ENCODE measurements at places on chromosomes 2 and 18. TPM values are rescaled to one million over a fixed set of nuclear protein-coding genes. Genes with fewer than 3 reads are reported as not detected.

- DNase-seq: no peak
These were observed 19.4 kb upstream of the NFE2L2 start for GRCh38 chr2:177283906-177284305.

GRCh38 chr2:109066501-109066900 lies 62.5 kb upstream of the SH3RF3 start:
- DNase-seq: no peak

DNA sequence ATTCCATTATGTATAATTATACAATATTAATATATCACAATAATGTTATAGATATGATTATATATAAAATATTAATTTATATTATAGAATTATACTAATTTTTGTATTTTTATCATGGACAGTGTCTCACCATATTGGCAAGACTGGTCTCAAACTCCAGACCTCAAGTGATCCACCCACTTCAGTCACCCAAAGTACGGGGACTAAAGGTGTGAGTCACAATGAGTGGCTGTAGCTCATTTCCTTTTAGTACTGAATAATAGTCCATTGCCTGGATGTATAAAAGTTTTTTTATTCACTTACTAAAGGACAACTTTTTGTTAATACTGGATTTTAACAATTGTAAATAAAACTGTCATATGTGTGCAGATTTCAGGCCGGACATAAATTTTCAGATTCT lies 417.6 kb upstream of the LINC00305 start:
- DNase-seq: no peak

DNA sequence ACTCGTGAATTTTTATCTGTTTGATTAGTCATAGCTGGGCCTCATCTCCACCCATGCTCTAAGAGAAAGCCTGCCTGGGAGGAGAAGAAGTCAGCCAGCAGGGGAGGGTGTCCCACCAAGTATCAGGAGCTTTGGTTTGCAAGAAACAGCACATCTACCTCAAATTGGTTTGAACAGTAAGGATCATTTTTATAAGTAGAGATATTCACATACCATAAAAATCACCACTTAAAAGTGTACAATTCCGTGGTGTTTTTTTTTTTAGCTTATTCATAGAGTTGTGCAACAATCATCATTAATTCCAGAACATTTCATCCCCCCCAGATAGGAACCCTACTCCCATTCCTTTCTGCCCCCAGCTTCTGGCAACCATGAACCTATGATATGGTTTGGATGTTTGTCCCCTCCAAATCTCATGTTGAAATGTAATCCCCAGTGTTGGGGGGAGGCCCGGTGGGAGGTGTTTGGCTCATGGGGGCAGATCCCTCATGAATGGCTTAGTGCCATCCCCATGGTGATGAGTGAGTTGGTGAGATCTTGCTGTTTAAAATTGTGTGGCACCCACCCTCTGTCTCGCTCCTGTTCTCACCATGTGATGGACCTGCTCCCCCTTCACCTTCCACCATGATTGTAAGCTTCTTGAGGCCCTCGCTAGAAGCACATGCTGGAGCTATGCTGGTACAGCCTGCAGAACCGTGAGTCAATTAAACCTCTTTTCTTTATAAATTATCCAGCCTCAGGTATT lies 36.2 kb upstream of the HS6ST1 start:
- no peak for DNase-seq

- DNase-seq: no peak
These were observed 95.4 kb upstream of the CYP20A1 start for GRCh38 chr2:203143391-203143790.

DNA sequence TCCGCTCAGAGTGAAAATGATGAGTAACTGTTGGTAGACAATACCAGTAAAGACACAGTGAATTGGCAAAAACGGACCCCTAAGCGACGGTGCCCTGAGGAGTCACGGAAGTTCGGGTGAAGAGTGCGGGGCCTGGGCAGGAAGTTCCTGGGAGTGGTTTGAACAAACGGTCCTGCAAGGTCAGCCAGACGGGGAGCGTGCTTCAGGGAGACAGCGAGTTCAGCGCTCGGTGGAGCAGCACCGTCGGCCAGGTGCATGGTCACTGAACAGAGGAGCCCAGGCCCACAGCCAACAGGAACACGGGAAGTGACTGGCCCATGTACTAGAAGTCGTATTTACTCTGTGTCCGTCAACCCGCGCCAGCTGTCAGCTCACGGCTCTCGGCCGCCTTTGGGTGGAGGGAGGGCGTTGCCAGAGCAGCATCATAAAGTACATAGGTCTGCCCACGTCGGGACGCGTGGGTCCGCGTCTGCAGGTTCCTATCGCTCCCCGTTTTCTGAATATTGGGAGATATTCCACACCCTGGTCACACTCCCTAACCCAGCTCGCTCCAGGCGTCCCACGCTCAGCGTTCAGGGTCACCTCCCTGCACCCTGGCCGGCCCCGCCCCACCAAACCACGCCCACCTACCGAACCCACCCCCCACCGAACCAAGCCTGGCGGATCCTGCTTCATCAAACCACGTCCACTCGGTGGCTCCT lies 75.6 kb upstream of the UXS1 start:
- peak; percentile 59 for DNase-seq

DNA sequence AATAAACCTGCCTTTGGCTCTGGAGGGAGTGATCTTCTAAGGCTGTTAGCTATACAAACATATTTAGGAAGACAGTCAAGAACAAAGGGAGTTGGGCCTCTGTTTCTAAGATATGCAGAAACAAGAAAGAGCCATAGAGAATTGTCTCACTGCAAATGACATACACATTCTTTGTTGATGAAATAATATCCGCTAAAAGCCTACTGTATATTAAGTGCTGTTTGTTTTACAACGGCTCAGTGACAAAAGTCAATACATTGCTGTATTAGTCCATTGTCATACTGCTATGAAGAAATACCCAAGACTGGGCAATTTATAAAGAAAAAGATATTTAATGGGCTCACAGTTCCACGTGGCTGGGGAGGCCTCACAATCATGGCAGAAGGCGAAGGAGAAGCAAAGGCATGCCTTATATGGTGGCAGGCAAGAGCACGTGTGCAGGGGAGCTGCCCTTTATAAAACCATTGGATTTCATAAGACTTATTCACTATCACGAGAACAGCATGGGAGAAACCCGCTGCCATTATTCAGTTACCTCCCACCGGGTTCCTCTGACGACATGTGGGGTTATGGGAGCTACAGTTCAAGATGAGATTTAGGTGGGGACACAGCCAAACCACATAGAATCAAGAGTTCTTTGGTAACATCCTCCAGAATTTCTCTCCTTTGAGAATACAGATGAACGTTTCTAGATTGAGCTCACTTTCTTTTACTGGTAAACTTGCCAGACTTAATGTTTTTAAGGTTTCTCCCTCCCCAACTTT lies 157.8 kb downstream of the PIK3C3 start:
- no peak for DNase-seq

GRCh38 chr18:37845498-37845897 lies 279.9 kb upstream of the CELF4 start:
- no peak for DNase-seq

DNA sequence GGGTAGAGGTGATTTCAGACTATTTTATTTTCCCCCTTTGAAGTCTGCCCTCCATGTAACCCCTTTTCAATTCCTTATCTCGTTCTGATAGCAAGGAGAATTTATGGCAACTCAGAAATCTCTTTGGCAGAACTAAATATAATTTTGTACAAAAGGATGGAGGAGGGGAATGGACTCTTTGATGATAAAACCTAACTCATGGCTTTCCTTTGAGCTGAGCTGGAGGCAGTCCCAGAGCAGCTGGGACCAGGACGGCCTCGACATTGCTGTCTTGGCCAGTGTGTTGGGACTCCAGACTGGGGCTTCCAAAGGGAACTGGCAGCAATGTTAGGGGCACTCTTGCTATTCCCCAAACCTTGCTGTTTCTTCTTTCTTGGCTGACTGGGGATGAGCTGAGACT lies 47.7 kb downstream of the PAX8 start:
- no peak for DNase-seq

- no peak for DNase-seq
These were observed 78.3 kb downstream of the ADAM23 start for GRCh38 chr2:206521612-206522011.

GRCh38 chr2:215660687-215661086 lies 224.8 kb upstream of the FN1 start:
- DNase-seq: no peak

DNA sequence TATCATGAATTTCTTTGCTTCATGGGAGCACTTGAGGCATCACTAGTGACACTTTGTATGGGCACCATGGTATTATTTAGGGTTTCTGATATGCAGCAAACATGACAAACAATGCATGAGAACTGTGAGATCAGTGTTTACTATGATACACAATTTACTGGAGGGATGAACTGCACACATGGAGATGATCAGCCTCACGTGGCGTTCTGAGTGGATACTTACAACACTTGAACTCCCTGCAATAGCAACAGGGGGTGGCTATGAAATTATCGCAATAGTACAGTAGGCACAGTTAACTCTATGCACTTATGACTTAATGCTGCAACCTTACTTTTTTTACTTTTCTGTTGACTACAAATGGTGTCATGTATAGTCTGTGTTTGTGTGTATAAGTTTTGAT lies 18.5 kb upstream of the UGT1A8 start:
- DNase-seq: no peak

GRCh38 chr2:191738667-191739066 lies 60.7 kb downstream of the NABP1 start:
- DNase-seq: no peak

DNA sequence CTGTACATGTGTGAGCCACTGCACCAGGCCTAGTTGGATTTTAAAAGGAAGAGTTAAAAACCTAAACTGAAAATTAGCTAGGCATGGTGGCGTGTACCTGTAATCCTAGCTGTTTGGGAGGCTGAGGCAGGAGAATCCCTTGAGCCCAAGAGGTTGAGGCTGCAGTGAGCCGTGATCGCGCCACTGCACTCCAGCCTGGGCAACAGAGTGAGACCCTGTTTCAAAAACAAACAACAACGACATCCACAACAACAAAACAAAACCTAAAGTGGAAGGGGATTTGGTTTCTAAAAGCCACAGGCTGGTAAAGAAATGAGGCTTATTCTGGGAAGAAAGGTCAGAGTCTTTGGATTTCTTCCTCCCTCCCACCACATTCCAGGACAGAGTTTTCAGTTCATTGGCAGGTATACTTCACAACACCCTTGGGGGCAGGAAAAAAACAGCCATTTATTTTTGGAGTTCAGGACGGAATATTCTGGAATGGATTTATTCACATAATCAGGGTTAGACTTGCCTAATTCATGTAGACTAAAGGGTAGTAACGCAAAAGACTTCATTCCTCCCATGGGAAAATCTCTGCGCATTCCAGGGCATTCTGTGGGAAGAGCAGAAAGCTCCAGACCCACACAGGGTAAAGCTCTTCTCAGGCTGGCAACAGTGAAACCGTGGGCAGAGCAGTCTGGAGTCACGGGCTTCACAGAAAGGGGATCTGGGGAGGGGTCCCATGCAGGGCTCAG lies 34.9 kb downstream of the TEX44 start:
- DNase-seq: no peak

DNA sequence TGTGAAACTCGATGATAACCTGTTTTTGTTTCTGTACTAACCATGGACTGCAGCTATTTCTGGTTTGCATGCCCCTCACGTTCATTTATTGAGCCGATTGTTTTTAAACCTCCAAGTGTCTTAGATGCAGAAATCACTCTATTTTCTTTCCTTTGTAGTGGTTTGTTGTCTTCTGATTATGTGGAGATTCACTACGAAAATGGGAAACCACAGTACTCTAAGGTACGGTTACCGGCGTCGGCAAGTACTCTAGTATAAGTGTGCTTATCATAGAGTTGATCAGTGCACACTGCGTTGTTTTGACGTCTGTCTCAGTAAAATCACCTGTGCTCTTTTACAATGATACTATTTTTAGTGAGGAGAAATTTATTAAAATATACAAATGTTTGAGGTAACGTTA lies 87.4 kb downstream of the ADAM23 start:
- DNase-seq: no peak

GRCh38 chr2:233404222-233404621 lies 49.9 kb downstream of the DGKD start:
- DNase-seq: no peak

DNA sequence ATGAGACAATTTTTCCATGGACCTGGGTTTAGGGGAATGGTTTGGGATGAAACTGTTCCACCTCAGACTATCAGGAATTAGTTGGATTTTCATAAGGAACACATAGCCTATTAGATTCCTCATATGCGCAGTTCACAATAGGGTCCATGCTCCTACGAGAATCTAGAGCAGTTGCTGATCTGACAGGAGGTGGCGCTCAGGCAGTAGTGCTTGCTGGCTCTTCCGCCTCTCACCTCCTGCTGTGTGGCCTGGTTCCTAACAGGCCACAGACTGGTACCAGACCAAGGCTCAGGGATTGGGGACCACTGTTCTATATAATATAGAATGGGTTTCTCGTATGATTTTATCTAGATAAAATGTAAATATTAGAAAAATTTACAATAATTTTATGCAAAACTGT lies 338.7 kb downstream of the CPS1 start:
- no peak for DNase-seq

DNA sequence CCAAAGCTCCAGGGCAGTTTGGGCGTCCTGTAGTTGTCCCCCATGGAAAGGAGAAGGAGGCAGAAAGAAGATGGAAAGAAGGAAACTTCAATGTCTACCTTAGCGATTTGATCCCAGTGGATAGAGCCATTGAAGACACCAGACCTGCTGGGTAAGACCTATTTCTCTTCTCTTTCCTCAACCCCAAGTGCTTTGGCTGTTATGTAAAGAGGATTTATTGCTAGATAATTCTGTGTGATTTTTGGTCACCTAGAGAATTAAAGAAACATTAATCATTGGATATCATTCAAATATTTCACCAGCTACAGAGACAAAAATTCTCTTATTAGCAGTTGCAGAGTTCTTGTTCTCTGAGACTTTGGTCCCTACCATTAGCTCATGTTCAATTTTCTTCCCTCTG lies 1.9 kb downstream of the GALNT5 start:
- no peak for DNase-seq

- no peak for DNase-seq
These were observed 109.5 kb downstream of the RAPGEF4 start for GRCh38 chr2:172845028-172845630.

DNA sequence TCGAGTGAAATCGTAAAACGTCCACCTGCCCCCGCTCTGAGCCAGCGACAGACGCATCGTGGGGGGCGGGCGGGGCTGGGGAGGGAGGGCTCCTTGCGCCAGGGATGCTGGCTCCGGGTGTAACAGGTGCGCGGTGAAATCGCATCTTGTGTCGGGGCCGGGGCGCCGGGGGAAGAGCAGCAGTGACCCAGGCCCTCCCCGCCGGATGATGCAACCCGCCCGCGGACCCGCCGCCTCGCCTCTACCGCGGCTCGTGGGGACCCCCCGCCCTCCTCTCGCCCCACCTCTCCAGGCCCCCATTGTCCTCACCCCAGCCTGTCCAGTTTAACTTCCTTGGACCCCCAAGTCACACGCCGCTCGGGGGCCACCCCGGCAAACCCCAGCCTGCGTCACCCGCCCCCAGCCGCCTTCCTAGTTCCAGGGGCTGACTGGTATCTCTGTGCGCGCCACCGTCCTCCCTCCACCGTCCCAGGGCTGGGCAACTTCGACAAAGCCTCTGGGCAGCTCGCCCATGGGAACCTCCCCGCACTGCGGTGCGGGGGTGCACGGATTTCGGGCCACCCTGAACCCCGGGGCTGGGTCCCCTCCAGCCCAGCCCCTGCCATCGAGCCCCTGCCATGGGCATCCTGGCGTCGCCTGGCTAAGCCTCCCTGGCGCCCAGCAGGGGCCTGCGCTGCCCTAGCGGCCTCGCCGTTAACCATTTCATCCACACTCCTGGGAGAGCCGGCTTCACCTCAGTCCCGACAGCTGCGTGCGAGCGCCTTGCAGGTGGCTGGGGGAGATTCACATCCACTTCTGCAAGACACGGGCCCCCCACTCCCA lies 799 bp upstream of the KIF1A start:
- peak; percentile 55 for DNase-seq

The SCN9A gene
- 25.5 TPM for total RNA-seq

The MARCHF4 gene
- total RNA-seq: not detected

The EVA1A gene
- total RNA-seq: 4.8 TPM

The ABCG8 gene
- not detected for total RNA-seq

The CERKL gene
- total RNA-seq: not detected

The ANKRD30B gene
- total RNA-seq: 17.2 TPM

Measured in sciatic nerve (tissue), 2 donors.